ENCODE measurements at places on chromosomes 2 and 18.

- no peak for DNase-seq
Measured at GRCh38 chr2:67792681-67793091, 270.1 kb downstream of the C1D start.

DNA sequence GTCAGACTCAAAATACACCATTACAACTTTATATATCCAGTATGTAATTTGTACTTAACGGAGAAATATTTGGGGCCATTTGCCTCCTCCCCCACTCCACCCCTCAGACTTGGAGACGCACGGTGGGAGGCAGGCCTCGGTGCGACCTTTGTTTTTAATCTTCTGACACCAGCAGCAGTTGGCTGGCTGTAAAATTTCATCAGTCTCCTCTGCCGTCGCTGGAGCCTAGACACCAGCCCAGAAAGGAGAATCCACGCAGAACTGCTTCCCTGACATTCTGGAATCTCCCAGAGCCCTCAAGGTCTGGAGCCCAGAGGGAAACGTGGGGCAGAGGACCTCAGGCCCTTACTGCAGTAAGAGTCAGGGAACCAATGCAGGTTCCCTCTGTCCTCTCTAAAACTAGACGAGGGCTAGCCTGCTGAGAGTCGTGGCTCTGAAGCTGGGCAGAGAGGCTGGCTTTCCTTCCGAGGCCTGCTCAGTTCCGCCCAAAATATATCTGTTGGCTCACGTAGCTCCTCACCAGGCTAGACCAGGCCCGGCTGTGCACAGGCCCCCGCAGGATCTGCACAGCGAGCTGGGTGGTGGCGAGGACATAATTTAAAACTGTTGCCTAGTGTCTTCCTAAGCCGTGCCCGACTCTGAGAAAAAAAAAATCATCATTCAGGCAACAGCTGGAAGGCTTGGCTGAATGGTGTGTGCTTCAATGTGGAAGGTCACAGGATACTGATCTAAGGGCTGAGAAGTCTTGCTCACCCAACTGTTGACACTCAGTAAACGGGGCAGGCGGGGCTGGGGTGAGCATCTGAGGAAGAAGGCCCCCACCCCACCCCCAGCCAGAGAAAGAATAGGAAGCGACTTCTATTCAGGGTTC, 40.4 kb downstream of the EN1 start:
- no peak for DNase-seq

DNA sequence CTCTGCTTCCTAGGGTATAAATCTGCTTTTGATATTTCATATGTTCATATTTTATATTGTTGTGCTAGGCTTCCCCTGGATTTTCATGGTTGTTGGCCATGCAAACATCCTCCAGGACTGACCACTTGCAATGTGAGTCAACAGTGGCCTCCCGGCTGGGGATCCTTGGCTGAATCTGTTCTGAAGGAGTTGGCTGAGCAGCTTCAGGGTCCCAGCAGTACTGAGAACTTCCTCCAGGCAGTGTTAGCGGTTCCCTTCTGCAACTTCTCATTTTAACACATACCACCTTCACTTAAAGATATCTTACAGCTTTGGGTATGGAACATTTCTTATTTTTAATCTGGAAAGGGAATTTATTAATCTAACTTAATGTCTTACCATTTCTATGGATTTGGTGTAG, 122.1 kb downstream of the DTNB start:
- DNase-seq = no peak

DNA sequence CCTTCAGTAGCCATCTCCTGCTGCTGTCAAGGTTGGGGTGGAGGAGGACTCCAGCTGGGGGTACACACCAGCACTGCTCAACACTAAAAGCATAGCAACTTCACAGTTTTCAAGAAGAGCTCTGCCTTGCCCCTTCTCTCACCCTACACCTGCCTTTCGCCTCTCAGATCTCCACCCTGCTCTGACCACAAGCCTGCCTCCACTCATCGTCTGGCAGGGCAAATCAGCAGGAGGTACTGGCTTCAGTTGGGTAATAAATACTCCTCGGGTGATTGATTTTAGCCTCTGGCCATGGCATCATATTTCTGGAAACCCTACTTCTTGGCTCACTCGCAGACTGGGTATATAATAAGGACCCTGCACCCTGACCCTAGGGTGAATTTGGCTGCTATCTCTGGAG, 3.1 kb upstream of the PRKAG3 start:
- DNase-seq = no peak

GRCh38 chr2:201950606-201951005, 83.0 kb upstream of the FZD7 start:
- DNase-seq = no peak

- no peak for DNase-seq
Measured at GRCh38 chr2:1674276-1674675, 70.0 kb downstream of the PXDN start.

GRCh38 chr2:22626621-22627020, 758.4 kb upstream of the KLHL29 start:
- DNase-seq = no peak

DNA sequence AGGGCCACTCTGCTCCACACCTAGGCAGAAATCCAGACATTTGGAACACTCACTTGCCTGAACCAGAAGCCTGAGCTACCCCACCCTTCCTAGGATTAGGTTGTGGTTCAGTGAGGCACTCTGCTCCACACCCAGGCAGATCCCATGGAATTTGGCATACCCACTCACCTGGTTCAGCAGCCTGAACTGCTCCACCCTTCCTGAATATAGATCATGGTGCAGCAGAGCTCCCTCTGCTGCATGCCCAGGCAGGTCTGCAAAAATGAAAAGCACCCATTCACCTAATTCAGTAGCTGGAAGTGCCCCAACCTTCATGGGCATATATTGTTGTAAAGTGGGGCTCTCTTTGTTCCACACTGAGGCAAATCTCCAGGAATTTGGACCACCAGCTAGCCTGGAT, 185.1 kb upstream of the CNTNAP5 start:
- no peak for DNase-seq

- DNase-seq = no peak
Measured at GRCh38 chr18:245282-245847, 22.5 kb downstream of the THOC1 start.

GRCh38 chr18:72871091-72871490, 3.3 kb upstream of the NETO1 start:
- no peak for DNase-seq

- no peak for DNase-seq
Measured at GRCh38 chr2:86300496-86300895, 36.9 kb downstream of the REEP1 start.

- no peak for DNase-seq
Measured at GRCh38 chr2:157747695-157748370, 119.2 kb upstream of the ACVR1C start.

DNA sequence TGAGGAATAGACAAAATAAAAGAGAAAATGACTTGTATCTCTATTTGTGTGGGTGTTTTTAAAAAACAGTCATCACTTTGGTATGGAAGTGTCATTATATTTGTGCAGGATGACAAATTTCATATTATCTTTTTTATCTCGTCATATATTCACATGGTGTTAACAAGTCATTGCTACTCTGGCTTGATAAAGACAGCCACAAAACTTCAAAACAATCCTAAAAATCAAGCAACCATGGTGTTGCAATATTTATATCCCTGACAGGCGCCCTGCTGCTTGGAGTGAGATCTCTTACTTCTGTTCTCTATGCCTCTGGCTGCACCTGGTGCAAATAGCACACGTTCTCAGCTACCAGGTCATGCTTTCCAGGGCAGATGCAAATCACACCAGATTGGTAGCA, 278.0 kb upstream of the EPHA4 start:
- DNase-seq = no peak

GRCh38 chr2:57882895-57883515, 163.6 kb upstream of the VRK2 start:
- DNase-seq = no peak

GRCh38 chr2:25228848-25229278, 60.5 kb upstream of the POMC start:
- DNase-seq = no peak

DNA sequence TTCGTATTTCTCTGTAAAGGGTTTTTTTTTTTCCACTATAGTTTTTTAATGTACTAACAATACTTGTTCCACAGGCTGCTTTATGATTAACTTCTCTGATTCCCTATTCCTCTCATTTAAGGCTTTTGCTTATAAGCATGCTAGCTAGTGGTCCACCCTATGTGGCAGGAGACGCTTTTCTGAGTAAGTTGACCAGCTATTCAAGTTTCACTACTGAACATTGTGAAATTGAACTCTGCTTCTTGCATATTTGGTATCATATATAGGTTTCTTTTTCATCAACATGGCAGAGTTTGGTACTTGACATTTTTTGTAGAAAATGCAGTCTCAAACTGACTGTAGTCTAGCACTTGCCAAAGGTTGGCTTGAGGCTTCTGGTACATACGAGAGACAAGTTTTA, 74.2 kb downstream of the OTX1 start:
- no peak for DNase-seq
